ENCODE measurements at places on chromosomes 12 and 14. TPM values are rescaled to one million over a fixed set of nuclear protein-coding genes. Genes with fewer than 3 reads are reported as not detected.

- DNase-seq: no peak
- H3K4me1 ChIP-seq: no peaks in the 10 kb centered on the region
- H3K4me3 ChIP-seq: no peak overlapping the region
Observed at GRCh38 chr12:88604646-88605045, 24.4 kb upstream of the KITLG start.

DNA sequence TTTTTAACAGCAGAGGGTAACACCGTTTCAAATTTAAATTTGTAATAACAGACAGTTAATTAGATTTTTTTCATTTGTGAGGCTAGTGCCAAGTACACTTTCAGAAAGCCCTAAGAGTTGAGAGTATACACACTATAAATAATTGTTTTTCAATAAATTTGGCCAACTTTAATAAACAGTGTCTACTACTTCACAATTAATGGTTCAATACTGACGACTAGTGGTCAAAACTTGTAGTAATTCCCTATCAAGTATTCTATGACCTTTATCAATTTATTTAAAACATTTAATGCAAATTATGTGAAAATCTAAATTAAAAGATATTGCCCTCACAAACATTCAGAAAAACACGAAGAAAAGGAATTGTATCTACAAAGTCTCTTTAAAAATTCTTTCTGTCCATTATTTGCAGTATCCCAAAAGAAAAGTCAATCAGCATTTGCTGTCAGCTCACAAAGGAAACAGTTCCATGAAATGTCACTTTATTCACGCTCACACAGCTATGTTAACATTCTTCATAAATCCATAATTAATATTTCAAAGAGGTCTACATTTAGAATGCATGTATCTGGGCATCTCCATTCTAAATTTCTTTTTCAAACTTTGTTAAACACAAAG, 91.2 kb downstream of the CEP128 start:
- no peaks in the 10 kb centered on the region for H3K36me3 ChIP-seq
- no peak overlapping the region for H3K27ac ChIP-seq
- no peaks in the 10 kb centered on the region for H3K4me1 ChIP-seq
- no peaks in the 10 kb centered on the region for H3K27me3 ChIP-seq
- no peak for DNase-seq

DNA sequence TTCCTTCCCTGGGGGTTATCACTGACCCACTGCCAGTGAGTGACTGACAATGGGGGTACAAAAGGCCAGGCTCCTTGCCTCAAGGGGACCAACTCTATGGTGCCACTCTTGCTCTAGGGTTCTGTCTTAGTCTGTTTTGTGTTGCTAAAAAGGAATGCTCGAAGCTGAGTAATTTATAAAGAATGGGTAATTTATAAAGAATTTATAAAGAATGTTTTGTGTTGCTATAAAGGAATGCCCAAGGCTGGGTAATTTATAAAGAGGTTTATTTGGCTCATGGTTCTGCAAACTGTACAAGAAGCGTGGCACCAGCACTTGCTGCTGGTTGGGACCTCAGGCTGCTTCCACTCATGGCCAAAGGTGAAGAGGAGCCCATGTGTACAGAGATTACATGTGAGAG, 15.8 kb upstream of the RASSF8 start:
- DNase-seq: no peak
- no peaks in the 10 kb centered on the region for H3K36me3 ChIP-seq
- peaks cover 4% of the 10 kb centered on the region for H3K27me3 ChIP-seq
- H3K4me1 ChIP-seq: no peaks in the 10 kb centered on the region
- H3K4me3 ChIP-seq: no peak overlapping the region
- H3K27ac ChIP-seq: no peak overlapping the region

DNA sequence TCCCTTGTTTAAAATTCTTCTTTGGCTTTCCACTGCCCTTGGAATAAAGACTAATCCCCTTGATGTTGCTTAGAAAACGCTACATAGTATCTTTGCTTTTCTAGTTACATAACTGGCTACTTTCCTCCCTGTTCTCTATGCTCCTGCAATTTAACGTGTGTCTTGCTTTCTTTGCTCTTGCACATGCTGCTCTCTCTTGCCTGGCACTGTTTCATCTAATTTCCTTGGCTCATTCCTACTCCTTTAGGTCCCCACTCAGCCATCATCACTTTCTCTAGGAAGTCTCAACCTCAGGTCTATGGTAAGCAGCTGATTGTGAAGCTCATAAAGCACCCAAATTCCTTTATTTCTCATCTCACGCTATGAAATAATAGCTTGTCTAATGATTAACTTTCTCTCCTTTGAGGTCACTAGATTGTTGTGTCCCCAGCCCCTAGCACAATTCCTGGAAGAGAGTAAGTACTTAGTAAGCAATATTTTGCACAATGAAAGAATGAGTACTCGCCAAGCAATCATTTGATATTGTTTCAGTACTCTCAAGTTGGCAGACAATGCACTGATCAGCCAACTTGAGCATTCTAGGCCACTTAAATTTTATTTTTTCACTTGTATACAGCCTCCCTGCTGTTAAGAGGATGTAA, 3.3 kb downstream of the ALDH6A1 start:
- no peaks in the 10 kb centered on the region for H3K27me3 ChIP-seq
- no peak for DNase-seq
- no peaks in the 10 kb centered on the region for H3K36me3 ChIP-seq
- H3K4me1 ChIP-seq: peaks cover 11% of the 10 kb centered on the region
- no peak overlapping the region for H3K4me3 ChIP-seq
- no peak overlapping the region for H3K27ac ChIP-seq

GRCh38 chr12:102957339-102958050, at the start of gene ASCL1:
TSS of gene ASCL1 (plus strand) at chr12:102957674. CDS start at chr12:102958245, 571 bp downstream.
- peaks cover 88% of the 10 kb centered on the region for H3K27me3 ChIP-seq
- peaks cover 21% of the 10 kb centered on the region for H3K4me1 ChIP-seq
- H3K4me3 ChIP-seq: peak within 1 kb of the TSS; percentile 76
- peaks cover 2% of the 10 kb centered on the region for H3K36me3 ChIP-seq

DNA sequence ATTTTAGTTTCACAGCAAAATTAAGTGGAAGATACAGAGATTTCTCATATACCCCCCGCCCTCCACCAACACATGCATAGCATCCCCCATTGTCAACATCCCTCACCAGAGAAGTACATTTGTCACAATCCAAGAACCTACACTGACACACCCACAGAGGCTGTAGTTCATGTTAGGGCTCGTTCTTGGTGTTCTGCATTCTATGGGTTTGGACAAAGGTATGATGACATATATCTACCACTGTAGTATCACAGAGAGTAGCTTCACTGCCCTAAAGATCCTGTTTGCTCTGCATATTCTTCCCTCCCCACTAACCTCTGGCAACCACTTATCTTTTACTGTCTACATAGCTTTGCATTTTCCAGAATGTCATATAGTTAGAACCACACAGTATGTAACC, 444.6 kb upstream of the DCN start:
- no peak overlapping the region for H3K4me3 ChIP-seq
- H3K4me1 ChIP-seq: no peaks in the 10 kb centered on the region
- no peak overlapping the region for H3K27ac ChIP-seq
- H3K27me3 ChIP-seq: no peaks in the 10 kb centered on the region
- peaks cover 4% of the 10 kb centered on the region for H3K36me3 ChIP-seq

- H3K27me3 ChIP-seq: peaks cover 11% of the 10 kb centered on the region
- no peaks in the 10 kb centered on the region for H3K4me1 ChIP-seq
- H3K4me3 ChIP-seq: no peak overlapping the region
- DNase-seq: no peak
Observed at GRCh38 chr14:57879516-57879915, 13.6 kb upstream of the SLC35F4 start.

GRCh38 chr14:77763978-77764377, 3.0 kb upstream of the SNW1 start:
- no peaks in the 10 kb centered on the region for H3K27me3 ChIP-seq
- H3K36me3 ChIP-seq: no peaks in the 10 kb centered on the region
- no peak overlapping the region for H3K27ac ChIP-seq
- DNase-seq: no peak
- H3K4me1 ChIP-seq: peaks cover 12% of the 10 kb centered on the region

DNA sequence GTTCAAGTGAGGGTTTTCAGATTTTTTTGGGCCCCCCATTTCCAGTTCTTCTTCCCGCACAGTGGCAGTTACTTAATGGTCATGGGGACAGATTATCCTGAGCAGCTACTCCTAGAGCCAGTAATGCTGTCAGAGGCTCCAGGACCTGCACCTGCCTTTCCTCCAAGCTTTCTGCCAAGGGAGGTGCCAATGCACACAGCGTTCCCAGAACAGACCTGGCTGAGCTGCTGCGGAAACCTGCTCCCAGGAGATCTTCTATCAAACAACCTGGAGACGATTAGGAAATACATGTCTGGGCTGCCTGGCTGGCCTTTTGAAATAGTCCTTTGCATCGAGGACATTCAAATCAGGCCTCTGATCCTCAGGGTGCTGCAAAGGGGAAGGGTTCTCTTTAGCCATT, 120.9 kb downstream of the SLC8A3 start:
- H3K4me3 ChIP-seq: no peak overlapping the region
- H3K4me1 ChIP-seq: no peaks in the 10 kb centered on the region
- H3K36me3 ChIP-seq: no peaks in the 10 kb centered on the region
- DNase-seq: no peak

DNA sequence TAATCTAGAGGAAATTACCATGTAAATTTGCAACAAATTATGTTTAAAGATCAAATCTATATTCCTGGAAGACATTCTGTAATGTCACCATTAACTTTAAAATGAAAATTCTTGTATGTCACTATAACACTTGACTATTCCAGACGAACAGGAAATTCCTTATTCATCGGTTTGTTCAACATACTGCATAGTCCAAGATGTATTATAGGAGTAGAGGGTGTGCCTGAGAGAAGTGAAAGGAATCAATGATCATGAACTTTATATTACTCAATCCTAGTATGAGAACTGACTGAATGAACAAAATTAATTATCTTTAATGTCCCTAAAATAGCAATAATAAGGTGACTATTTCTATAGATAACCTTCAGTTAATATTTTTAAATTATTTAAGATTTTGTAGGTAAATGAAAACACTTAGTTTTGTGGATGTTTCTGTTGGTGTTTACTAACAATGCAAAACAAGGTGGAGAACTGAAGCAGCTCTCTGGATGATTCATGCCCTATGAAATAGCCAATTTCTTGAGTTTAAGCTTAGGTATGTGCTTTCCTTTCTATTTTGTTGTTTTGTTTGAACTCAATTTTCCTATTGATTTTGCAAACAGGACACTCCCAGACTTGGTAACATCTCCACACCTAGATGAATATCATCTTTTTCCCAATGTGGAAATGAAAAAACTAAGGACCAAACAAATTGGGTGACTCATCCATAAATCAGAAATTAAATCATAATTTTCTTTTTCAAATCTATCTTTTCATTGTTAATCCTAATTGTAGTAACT, 18.2 kb upstream of the ITPR2 start:
- no peak for DNase-seq
- H3K4me3 ChIP-seq: no peak overlapping the region
- H3K27ac ChIP-seq: no peak overlapping the region
- H3K27me3 ChIP-seq: peaks cover 5% of the 10 kb centered on the region

DNA sequence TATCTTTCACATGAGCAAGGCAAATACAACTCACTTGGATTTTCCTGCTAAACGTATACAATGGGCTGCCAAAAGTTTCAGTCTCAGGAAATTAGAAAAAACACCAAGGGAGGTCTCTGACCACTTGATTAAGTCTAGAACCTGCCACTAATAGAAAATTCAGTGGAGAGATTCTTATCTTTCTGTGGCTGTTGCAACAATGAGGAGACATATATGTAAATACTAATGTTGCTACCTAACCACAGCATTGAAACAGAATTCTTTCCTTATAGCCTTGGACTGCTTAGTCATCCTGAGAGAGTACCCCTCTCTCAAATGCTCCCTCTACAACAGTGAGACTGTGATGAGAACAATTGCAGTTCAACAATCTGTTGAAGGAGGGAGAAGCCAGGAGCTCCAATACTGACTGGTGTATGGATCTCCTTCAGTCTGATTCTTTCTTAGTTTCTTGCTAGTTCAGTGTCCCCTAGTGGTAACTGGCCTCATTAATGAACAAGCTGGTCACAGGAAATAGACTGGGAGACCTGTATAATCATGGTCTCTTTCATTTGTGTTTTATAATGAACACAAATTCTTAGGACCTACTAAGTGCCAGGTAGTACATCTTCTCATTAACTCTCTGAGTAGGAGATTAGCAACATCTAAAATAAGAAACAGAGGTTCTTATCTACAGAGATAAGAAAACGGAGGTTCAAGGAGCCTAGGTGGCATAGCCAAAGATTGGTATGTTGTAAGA, 164.5 kb downstream of the SLC38A4 start:
- H3K27ac ChIP-seq: no peak overlapping the region
- H3K36me3 ChIP-seq: no peaks in the 10 kb centered on the region
- H3K4me3 ChIP-seq: no peak overlapping the region
- H3K4me1 ChIP-seq: peaks cover 27% of the 10 kb centered on the region
- H3K27me3 ChIP-seq: no peaks in the 10 kb centered on the region

DNA sequence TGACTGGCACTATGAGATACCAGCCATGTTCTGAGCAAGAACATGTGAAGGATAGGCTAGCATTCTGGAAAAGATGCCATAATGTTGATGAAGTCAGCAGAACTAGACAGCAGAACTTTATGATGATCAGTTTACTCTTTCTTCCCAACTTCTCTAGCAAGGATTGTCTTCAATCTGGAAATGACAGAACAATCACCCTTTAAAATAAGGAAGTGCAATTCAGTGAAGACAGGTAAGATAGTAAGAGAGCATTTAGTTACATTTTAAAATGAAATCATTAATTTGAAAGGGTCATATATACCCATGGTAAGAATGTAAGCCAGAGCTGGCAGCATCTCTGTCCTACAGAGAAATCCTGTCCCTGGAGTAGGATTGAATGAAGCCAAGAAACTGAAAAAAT, 66.0 kb upstream of the C12orf71 start:
- H3K27ac ChIP-seq: no peak overlapping the region
- no peaks in the 10 kb centered on the region for H3K27me3 ChIP-seq
- H3K4me3 ChIP-seq: no peak overlapping the region
- peaks cover 35% of the 10 kb centered on the region for H3K4me1 ChIP-seq

DNA sequence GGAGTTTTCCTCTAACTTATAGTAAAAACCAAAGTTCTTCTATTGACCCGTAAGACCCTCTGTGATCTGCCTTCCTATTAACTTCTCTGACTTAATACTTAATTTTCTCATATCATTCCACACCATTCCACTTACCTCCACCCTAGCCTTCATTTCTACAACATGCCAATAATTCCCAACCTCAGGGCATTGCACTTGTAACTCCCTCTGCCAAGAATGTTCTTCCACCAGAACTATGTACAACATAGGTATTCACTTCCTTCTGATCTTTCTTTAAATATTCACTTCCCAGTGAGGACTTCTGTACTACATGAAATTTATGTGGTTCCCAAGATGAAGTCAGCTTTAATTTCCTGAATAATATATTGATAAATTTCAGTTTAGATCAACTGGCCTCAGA, 531.7 kb downstream of the LRFN5 start:
- no peaks in the 10 kb centered on the region for H3K4me1 ChIP-seq
- H3K27me3 ChIP-seq: no peaks in the 10 kb centered on the region
- H3K27ac ChIP-seq: no peak overlapping the region
- no peak overlapping the region for H3K4me3 ChIP-seq
- H3K36me3 ChIP-seq: no peaks in the 10 kb centered on the region

The NKX2-1 gene
- total RNA-seq: not detected

The GPR68 gene
- 28.0 TPM for total RNA-seq

The IL31 gene
- not detected for total RNA-seq

The RPS6KL1 gene
- total RNA-seq: 2.6 TPM

The IAPP gene
- total RNA-seq: not detected

The DENR gene
- total RNA-seq: 51.7 TPM

All from activated naive CD8-positive, alpha-beta T cell treated with anti-CD3 and anti-CD28 coated beads, Interleukin-2, amount 10 ng/mL, durations not matched to agents 7 days and 5 days (primary cell).